ENCODE measurements at places on chromosomes 16 and 17. TPM values are rescaled to one million over a fixed set of nuclear protein-coding genes. Genes with fewer than 3 reads are reported as not detected.

GRCh38 chr17:63505341-63505740 lies 17.8 kb upstream of the KCNH6 start:
- DNase-seq, result no peak

DNA sequence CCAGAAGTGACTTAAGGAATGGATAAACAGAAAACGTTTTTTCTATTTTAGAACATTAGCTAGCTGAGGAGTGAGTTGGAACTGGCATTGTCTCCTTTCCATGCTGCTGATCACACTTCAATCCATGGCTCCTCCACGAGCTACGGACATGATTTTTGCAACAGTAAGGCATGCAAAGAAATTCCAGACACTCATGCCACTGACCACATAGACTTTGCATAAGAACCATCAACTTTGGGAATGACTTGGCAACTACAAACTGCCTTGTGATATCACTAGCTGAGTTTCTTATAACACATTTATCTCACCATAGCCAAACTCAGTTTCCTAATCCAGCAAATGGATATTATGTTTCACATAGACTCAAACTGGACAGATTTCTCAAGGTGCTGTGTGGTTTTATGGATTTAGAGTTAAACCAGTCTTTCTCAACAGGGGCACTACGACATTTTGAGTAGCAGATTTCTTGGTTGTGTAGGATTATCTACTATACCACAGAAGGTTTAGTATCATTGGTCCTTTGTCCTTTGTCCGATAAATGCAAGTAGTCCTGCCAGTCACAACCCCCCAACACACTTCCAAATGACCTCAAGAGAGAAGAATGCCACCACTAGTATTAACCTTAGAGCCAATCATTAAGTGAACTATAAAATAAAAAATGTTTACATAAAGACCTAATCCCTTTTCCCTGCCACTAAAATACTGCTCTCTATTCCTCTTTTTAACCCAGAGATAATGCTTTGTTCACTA lies 48.3 kb upstream of the C17orf78 start:
- DNase-seq, result peak; percentile 85

The KRT39 gene
- total RNA-seq, result not detected

- no peak for DNase-seq
Measured at GRCh38 chr17:41580687-41581365, 5.9 kb downstream of the KRT14 start.

DNA sequence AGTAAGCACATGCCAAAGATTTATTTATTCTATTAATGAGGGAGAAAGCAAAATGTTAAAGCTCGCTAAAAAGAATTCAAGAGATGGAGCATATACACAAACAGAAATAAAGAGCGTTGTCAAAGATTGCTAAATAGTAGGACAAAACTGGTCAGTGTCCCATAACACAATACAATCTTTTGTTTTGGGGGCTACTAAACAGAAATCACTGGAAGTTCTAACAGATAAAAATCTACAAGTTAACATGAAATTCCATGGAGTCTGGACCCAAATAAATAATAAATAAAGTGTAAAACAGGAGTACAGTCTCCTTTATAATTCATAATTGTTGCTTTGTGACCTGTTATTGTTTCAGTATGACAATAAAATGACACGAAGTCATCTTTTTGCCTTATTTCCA lies 115.2 kb upstream of the CNTNAP4 start:
- no peak for DNase-seq

DNA sequence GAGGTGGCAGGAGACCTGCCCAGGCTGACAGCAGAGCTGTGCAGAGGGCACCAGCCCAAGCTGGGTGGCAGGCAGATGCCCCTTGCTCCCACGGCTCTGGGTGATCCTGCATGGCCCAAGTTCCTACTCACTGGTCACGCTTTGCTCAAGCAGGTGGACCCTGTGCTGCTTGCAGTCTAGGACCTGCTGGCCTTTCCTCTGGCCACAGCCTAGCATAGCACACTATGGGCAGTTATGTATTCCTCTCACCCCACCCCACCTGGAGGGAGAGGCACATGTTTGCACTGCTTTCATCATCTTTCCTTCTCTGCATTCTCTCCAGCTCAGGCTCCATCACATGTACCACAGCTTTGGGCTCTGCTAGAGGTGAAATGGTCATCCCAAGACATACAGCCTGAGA lies 19.6 kb upstream of the SREBF1 start:
- DNase-seq, result no peak

GRCh38 chr16:14296663-14297062 lies 225.5 kb downstream of the MRTFB start:
- DNase-seq, result no peak

DNA sequence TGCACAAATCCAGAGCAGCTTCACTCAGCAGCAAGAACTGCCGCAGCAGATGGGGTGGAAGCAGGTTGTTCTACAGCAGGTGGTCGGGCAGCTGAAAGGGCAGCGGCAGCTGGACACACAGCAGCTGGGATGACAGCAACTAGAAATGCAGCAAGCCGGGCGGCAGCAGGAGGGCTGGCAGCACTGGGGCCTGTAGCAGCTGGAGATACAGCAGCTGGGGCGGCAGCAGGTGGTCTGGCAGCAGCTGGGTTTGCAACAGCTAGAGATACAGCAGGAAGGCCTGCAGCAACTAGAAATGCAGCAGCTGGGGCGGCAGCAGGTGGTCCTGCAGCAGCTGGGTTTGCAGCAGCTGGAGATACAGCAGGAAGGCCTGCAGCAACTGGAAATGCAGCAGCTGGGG lies 460 bp downstream of the KRTAP4-3 start:
- DNase-seq, result no peak

DNA sequence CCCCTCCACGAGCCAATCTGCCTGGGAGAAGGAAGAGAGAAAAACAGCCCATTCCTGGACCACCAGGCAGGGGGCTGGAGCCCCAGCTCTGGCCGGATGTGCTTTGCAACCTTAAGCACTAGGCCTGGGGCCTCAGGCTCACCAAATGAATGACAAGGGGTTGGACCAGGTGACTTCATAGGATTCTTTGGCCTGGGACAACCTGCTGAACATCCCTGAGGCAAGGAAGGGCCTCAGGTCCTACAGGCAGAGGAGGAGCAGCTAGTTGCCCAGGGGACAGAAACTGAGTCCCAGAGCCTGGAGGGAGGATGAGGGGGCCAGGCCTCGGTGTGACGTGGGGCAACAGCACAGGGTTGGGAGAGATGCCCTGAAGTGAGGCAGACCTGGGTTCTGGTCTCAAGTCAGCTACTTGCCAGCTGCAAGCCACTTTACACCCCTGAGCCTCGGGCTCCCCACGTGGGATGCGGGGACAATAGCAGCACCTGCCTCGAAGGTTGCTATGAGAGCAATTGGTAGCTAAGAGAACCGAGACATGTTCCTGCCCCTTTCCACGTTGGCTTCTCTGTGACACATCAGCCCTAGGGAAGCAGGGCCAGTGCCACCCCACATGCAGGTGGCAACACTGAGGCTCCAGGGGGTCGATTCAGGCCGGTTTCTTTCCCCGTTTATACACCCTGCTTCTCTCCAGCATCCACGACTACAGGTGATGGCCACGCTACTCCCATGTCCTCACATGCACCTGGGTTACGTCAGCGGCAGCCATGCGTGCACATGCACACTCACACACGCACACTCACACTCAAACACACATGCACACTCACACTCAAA lies 42.6 kb downstream of the CFAP20 start:
- no peak for DNase-seq

DNA sequence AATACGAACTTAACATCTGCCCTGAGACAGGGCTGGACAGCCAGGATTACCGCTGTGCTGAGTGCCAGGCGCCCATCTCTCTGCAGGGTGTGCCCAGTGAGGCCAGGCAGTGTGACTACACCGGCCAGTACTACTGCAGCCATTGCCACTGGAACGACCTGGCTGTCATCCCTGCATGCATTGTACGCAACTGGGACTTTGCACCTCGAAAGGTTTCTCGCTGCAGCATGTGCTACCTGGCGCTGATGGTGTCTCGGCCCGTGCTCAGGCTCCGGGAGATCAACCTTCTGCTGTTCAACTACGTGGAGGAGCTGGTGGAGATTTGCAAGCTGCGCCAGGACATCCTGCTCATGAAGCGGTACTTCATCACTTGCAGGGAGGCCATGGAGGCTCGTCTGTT lies 33.7 kb downstream of the CDRT15L2 start:
- no peak for DNase-seq

The ABCC12 gene
- not detected for total RNA-seq

The RAC3 gene
- total RNA-seq, result 6.2 TPM

- DNase-seq, result no peak
Measured at GRCh38 chr17:55149485-55149884, 115.3 kb upstream of the HLF start.

DNA sequence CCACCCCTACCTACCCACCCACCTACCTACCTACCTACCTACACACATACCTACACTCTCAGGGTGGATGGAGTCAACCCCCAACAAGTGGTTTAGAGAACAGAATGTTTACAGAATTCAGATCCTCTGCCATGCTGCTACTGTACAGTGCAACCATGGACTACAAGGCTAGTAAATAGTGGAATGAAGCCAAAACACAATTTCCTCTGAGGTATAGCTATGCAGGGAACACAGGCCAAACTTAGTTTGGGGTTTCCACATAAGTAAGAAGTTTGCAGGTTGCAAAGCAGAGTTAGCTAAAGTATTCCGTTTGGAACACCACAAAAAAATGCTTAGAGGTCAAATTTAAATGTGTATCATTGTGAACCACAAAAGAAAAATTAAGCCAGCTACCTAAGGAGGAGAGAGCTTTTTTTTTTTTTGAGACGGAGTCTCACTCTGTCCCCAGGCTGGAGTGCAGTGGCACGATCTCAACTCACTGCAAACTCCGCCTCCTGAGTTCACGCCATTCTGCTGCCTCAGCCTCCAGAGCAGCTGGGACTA lies 2.7 kb upstream of the AP1G1 start:
- DNase-seq, result no peak

The STX1B gene
- 2.3 TPM for total RNA-seq

The CCL17 gene
- total RNA-seq, result not detected

DNA sequence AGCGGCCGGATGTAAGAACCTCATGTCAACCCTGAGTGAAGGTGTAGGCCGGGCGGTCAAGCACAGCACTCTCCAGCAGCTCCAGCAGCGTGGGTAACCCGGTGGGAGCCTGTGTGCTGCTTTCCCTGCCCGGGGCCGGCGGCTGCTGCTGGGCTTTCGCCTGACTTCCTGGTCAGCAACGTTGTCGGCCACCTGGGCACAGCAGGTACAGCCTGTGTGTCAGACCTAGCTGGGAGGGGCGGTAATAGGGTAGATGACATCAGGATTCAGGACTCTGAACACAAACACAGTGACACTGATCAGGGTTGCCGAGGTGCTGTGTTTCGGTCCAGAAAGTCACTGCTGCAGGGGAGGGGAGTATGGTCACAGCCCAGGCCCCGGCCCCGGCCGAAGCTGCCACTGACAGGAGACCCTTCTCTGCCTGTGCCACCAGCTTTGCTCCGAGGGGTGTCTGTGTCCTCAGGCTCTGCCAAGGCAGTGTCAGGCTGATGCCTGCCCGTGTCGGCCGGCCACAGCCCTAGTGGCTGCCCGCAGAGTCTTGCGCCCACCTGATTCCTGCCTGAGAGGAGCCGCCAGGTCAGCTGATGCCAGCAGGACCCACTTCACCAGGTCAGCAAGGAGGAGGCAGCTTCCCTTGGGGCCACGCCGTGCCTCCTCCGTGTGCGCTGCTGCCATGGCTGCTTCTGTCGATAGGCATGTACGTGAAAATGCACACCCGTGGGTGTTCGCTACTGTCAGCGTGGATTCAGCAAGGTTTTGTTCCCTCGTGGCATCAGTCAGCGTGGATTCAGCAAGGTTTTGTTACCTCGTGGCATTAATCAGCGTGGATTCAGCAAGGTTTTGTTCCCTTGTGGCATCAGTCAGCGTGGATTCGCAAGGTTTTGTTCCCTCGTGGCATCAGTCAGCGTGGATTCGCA lies 9.2 kb downstream of the RAB40C start:
- no peak for DNase-seq

DNA sequence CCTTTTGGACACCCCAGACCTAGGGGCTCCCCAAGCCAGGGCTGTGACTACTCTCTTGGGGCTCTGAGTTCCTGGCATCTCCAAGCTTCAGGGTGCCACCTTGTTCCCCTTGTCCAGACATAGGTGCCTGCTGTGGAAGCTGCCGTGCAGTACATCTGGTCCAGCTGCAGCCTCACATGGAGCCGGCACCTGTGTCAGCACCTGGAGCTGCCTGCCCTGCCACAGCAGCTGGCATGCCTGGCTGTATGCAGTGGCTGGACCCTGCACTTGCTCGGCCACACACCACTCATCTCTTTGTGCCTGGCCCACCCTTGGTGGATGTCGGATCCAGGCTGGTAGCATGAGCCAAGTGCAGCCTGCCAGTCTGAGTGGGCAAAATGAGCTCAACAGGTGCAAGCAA lies 775.8 kb downstream of the CDH11 start:
- DNase-seq, result no peak

GRCh38 chr16:87332150-87332549 lies 15.0 kb upstream of the C16orf95 start:
- no peak for DNase-seq

The RRAD gene
- 3.8 TPM for total RNA-seq

GRCh38 chr16:17360693-17361122 lies 110.1 kb downstream of the XYLT1 start:
- DNase-seq, result no peak

The ZNF19 gene
- 3.5 TPM for total RNA-seq

The FBXW10B gene
- total RNA-seq, result not detected

The WFIKKN2 gene
- total RNA-seq, result under 0.01 TPM

DNA sequence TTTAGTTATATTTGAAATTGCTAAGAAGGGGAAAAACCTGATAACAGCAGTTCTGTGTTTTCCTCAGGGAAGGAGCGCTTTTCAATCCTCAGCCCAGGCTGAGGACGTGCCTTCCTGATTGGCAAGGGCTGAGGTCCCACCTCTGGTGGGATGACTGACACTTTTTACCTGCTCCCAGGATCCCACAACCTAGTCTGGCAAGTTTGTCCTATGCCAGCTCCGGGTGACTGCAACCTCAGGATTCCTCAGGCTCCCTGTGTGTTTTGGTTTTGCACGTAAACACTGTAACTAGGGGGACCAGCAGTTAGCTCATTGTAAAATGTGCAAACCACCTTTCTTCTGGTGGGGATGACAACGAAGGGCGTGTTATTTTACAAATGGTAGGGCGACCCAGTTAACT lies 7.5 kb downstream of the MARCHF10 start:
- no peak for DNase-seq

DNA sequence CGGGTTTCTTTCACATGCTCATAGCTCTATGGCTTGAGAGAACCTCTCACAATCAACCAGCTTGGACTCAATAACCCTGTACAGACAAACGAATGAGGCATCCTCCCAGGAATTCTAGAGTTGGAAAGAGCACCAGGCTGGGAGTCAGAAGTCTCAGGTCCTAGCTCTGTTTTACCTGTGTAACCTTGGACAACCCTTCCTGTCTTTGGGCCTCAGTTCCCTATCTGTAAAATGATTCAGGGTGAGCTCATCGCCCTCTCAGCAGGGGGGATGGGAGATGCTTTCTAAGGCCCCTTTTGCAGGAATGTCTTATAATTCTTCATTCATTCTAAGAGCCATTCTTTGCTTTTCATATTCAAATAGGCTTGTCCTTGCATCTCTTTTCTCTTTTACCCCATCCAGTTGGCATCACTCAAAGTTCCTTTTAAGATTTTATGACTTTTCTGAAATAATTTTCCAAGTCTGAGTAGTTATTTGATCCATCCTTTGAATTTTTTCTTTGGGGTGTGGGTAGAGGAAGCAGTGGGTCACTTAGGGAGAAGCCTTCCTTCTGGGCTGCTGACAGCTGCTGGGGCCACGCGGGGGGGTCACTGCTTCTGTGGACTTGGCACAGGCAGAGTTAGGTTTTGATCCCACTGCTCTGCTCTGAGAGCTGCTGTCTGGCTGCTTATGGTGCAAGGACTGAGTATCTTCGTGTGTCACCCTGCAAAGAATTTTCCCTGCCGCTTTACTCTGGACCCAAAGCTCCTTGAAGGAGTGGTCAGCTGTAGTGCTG lies 102.7 kb downstream of the UTP18 start:
- DNase-seq, result no peak

- no peak for DNase-seq
Measured at GRCh38 chr17:20968913-20969616, 73.7 kb downstream of the USP22 start.

The ZP2 gene
- not detected for total RNA-seq

All from fibroblast of the aortic adventitia (primary cell).